SK-N-SH treated with all-trans-retinoic acid at 6 μM for 48 hours (cell line): ENCODE measurements at places on chromosomes 13 and 19.

- peak; percentile 96 for ATAC-seq
Observed at GRCh38 chr19:19185853-19186740, 5.9 kb downstream of the BORCS8 start.

DNA sequence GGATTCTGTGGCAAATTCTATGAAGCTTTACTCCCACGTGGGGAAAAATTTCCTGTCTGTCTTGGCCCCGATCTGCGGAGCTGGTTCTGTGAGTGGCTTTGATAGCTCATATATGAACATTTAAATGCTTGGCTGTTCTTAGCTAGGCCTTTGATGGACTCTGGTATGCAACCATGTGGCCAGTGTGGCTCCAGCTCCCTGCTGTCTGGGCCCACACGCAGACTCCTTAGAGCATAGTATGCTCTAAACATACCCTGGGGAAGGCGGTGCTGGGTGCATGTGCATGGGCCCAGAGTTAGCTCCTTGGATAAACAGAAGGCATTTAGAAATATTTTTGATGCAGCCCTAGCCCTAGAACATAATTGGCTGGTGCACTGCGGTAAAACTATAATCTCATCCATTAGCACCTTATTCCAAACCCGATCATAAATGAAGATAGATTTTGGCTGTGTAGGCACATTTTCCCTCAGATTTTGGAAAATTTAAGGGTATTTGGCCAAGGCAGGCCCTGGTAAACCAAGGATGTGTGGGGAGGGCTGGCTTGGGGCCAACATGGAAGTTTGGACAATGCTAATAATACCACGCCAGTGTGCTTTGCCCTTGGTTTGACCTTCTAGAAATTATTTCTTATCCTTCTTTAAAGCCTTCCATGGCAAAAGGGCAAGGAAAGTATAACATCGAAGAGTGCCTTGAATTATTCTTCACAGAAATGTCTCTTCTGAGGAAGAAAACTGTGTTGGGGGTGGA is 153.5 kb downstream of the LMO7 start:
- no peak for ATAC-seq

DNA sequence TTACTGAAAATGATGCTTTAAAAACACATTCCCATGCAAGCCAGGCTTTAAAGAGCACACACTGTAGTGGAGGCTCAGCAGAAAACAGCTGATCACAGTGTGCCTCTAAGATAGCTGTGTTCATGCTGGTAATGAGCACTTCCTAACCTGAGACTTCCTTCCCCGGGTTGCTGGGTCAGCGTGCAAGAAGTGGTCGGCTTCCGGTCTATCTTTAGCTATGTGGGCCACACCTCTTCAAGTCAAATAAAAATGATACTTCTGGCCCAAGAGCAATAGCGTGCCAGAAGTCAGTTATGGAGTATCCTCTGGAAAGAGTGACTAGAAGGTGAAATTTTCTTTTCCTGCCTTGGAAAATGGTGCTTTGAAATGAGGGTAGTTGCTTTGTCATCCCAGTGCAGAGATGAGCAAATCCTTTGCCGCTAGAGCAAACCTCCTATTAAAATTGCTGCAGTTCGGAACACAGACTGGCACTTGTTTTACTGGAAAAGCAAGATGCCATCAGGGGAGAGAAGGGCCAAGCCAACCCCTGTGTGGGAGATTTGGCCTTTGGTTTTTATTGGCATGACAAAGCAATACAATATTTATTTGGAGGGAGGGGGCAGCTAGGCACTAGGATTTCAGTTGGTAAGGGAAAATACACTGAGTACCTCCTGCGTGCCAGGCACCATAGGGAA is 64.2 kb downstream of the ARHGAP35 start:
- no peak for ATAC-seq

- no peak for ATAC-seq
Observed at GRCh38 chr19:41863209-41863931, 3.3 kb downstream of the RPS19 start.

DNA sequence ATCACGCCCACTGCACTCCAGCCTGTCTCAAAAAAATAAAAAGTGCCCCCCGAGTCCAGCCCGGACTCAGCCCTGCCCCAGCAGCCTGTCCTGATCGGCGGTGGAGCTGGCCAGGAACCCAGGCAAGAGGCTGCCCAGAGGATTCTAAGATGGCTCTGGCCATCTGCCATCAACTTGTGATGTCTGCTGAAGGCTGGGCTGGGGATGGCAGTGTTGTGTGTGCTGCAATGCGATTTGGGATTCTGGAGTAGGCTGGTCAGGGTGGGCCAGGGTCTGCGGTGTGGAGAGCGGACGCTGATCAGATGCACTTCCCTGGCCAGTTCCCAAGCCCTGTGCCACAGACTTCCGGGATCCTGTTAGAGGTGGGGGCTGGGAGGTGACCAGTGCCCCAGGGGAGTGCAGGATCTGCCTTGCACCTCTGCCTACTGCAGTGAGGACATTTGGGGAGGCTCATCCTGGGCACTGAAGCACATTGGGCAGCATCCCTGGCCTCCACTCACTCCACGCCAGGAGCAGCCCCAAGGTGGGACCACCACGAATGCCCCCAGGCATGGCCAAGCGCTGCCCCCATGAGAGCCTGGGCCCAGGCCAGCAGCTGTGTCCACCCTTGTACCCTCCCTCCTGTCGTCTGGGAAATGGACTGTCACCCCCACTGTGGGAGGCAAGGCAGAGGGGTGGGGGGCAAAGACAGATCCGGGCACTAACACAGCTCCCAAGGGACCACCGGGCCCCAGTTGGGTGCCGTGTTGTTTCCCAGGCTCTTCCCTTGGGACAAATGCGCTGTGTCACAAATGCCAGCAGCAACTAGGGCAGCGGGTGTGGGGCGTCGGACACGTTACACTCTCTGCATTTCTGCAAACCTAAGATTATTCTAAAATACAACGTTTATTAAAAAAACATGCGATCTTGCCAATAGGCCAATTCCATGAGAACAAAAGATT is 3.4 kb upstream of the TBXA2R start:
- no peak for ATAC-seq

DNA sequence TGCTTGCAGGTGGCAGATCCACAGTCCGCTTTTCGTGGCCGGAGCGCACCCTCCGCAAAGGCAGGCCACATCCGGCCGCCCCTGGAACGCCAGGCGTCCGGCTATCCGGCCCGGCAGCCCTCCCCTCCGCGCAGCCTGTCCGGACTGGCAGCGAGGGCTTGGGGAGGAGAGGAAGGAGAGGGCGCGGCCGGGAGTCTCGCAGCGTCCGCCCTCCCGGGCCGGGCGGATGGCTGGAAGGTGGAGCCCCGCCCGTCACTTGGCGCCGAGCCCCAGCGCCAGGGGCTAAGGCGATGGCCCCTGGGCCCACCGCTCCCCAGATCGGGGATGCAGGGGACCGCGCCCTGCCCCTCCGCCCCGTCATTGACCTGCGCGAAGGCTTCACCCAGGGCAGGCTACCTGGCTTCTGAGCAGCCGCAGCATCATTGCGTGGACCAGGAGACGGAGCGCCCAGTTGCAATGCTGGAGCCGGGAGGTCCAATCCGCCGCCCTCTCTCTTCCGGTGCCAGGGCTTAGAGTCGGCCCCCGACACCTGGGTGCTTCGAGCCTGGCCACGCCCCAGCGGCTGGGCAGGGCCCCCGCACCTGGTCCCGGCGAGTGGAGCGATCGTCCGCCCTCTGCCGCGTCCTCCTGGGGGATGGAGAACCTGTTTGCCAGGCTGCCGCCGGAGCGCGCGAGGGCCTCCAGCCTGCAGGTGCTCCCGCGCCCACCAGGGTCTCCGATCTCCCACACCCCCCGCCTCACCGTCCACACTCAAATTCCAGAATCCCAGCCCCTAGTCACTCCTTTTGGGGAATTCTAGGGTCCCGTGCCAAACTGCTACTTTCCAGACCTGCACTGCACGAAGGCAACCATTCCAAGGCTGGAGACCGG is at the start of gene FUT1:
TSS of gene FUT1 (minus strand) at position 146 of the 870 bp plus-strand sequence. CDS start 1,360 bp downstream, outside the sequence.
- ATAC-seq: peak; percentile 82

DNA sequence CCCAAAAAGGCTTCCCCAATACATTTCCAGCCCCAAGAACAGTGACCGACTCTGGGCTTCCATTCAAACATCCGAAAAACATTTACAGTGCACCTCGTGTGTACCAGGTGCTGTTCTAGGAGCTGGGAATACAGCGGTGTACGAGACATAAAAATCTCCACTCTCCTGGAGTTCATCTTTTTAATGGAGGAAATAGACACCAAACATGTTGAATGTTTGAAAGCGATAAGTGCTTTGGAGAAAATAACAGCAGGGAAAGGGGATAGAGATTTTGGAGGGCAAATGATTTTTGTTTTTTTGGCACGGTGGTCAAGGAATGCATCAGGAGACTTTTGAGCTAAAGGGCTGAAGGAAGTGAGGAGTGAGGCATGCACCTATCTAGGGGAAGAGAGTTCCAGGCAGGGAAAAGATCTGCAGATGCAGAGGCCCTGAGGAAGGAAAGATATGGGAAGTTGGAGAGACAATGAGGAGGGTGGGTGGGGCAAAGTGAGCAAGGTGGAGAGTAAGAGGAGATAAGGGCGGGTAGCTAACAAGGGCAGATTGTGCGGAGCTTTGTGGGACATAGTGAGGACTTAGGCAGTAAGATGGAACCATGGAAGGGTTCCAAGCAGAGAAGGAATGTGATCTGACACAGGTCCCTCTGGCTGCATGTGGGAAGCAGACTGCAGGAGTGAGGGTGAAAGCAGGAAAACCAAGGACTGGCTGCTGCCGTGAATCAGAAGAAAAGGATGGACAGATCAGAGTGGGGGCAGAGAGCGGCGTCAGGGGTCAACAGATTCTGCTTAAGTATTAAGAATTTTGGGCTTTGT is 703 bp upstream of the FBL start:
- ATAC-seq: no peak; the same call in 2 of the 3 replicates

- ATAC-seq: peak; percentile 99
Observed at GRCh38 chr19:9323919-9324583, at the start of gene ZNF559. TSS of gene ZNF559 (plus strand) at chr19:9324179. CDS start at chr19:9338550, 14,371 bp downstream.

GRCh38 chr13:77150651-77151050 is 123.7 kb upstream of the FBXL3 start:
- no peak for ATAC-seq

GRCh38 chr19:447816-448560 is 12.8 kb downstream of the SHC2 start:
- ATAC-seq: no peak

DNA sequence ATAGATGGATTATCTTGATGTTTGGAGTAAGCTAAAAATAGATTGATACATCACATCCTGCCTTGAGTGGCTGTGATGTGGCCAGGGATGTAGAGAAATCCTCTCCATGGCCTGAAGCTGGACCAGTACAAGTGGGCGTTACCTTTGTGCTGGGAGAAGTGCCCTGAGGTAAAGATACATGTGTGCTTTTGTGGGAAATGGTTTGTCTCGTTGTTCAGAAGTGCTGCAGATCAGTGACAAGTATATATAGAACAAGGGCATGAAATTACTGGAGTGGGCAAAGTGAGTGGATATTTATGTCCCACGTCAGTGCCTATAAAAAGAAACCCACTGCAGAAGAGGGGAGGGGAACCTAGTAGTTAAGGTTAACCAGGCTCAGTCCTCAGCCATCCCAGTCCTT is 12.2 kb upstream of the ZNF304 start:
- ATAC-seq: no peak

- peak; percentile 75 for ATAC-seq
Observed at GRCh38 chr13:65540175-65540574, 1690.0 kb downstream of the PCDH9 start.

DNA sequence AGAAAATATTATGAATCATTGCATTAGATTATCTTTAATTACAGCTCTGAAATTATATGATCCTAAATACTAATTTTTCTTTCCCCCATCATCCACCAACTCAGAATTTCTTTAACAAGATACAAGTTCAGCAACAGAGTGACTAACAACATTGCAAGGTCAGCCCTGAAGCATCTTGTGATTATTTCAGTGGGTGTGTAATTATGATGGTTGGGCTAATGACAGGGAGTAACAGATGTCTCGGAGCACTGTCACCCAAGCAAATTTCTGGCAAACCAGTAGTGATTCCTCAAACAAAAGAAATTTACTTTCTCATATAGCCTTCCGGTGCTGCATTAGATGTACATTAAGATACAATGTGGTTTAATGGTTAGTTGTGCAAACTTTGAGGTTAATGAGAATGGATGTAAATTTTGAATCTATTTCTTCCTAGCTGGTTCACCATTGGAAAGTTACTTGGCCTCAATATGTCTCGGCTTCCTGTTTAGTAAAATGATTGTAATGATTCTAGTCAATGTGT is 238.9 kb downstream of the ITGBL1 start:
- no peak for ATAC-seq

DNA sequence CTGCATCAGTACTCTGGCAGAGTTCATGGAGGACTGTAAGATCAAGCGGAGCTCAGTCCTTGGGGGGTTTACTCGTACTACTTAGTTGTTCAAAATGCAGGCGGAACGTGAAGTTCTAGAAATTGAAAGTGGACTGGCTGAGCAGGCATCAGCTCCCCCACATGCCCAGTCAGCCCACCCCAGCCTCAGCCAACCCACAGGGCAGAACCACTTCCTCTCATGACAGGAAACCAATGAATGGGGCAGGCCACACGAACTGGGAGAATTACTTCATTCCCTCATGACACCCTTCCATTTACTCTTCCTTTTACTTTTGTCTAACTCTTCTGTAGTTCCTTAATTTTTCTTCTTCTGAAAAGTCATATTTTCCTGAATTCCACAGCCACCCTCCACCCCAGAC is 71.9 kb downstream of the FLT1 start:
- no peak for ATAC-seq

DNA sequence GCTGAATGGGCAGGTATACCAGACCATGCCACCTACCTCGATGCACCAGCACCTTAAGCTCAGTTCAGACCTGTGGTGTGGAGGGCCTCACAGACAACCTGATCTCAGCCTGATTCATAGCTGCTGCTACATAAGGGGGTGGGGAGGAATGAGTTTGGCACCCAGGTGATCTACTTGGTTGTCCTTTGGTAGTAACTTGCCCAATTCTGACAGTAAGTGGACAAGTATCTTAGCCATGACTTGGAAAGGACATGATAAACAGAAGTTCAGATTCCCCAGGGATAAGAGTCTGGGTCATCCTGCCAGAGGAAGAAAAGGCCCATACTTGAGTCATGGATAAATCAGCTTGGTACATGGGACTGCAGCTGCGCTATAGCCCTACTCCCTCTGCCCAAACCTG is 28.4 kb upstream of the SOHLH2 start:
- no peak for ATAC-seq

DNA sequence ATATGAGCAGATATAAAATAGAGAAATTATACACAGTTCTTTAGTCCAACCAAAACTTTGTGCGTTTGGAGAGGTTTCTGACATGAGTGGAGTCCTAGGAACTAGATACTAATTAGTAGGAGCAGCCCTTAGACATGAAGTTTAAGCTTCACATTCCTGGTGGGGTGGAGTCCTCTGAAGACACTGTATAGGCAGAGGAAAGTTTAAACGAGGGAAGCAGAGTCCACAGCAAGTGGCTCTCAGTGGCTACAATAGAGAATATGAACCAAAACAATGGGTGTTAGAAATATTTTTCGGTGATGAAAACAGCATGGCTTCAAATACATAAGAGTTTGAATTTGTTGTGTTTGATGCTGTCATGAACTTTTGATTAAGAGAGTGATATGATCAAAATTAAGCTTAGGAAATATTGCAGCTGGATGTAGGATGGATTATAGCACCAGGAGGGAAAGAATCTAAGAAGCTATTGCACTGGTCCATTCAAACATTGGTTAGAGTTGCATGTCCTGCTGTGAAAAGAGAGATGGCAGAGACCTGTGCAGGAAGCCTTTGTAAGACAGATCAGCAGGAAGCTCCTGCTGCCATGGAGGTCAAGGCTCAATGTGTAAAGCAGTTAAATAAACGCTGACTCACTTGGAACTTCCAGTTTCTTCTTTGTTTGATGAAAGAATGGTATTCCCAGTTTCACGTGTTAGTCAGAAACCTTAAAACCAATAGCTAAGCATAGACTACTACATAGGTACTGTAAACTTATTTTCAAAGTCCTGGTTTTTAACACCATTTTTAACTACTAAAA is 175.2 kb downstream of the TDRD3 start:
- ATAC-seq: no peak
